Transverse colon (tissue), 4 donors: ENCODE measurements at places on chromosomes 3 and 15. TPM values are rescaled to one million over a fixed set of nuclear protein-coding genes. Genes with fewer than 3 reads are reported as not detected.

The GALNT15 gene
- 26.2 TPM for total RNA-seq

The USF3 gene
- 31.7 TPM for total RNA-seq

The NAALADL2 gene
- 22.7 TPM for total RNA-seq

DNA sequence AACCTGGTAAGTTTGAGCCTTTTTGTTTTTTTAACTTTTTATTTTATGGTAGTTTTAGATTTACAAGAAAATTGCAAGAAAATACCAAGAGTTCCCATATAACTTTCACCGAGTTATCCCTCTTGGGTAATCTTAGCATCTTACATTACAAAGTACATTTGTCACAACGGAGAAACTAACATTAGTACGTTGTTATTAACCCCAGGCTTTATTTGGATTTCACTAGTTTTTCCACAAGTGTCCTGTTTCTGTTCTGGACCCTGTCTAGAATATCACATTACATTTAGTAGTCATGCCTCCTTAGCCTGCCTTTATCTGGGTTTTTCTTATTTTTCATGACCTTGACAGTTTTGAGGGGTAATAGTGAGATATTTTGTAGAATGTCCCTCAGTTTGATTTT is 53.5 kb upstream of the KPNA4 start:
- H3K4me1 ChIP-seq, result no peaks in the 10 kb centered on the region
- no peak overlapping the region for H3K27ac ChIP-seq
- no peaks in the 10 kb centered on the region for H3K27me3 ChIP-seq
- no peak overlapping the region for H3K4me3 ChIP-seq
